ENCODE measurements at places on chromosomes 16 and 17. TPM values are rescaled to one million over a fixed set of nuclear protein-coding genes. Genes with fewer than 3 reads are reported as not detected.

- DNase-seq, result no peak
Measured at GRCh38 chr16:59400830-59401229, 666.7 kb upstream of the GOT2 start.

DNA sequence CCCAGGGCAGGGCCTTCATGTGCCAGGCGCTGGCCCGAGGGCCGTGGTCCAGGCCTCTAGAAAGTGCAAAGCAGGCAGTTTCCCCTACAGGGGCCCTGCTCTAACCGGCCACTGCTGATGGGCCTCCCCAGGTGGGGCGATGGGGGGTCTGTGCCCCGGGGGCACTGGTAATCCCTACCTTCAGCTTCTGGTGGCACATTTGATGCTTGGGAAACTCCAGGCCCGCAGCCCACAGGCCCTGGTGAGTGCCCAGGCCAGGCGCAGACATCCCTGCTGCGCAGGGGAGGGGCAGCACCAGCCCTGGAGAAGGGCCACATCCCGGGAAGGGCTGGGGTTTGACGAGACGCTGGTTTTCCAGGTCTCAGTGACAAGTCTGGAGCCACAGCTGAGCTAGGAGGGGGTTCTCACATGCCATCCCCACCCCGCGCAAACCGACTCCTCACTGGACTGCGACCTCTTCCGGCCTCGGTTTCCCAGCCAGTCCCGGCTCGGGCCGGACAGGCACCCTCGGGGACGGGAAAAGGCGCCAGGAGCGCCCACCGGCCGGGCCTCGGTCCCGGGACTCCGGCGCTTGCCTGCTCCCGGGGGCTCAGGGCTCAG, 1.6 kb downstream of the DOC2B start:
- peak; percentile 18 for DNase-seq

Gene C16orf92
- not detected for total RNA-seq

Gene JPH3
- total RNA-seq, result 0.10 TPM

Gene TP53TG3
- not detected for total RNA-seq

- DNase-seq, result no peak
Measured at GRCh38 chr17:79818026-79818758, 21.0 kb downstream of the CBX4 start.

DNA sequence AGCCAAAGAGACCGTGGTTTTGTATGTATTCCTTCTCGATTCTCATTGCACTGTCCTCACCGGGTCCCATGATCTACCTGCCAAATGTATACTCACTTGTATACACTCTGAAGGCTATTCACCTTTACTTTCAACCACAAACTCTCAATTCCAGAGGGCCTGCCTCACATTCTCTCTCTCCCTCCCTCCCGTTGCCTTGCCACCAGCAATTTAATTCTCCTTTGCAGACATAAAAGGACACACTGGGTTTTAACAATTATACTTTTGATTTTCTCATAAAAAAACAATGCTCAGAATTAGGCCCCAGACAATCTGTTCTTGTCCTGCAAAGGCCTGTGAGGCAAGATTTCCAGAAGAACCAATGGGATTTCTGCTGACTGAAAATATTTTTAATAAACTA, 265.1 kb upstream of the PSMD7 start:
- DNase-seq, result no peak

DNA sequence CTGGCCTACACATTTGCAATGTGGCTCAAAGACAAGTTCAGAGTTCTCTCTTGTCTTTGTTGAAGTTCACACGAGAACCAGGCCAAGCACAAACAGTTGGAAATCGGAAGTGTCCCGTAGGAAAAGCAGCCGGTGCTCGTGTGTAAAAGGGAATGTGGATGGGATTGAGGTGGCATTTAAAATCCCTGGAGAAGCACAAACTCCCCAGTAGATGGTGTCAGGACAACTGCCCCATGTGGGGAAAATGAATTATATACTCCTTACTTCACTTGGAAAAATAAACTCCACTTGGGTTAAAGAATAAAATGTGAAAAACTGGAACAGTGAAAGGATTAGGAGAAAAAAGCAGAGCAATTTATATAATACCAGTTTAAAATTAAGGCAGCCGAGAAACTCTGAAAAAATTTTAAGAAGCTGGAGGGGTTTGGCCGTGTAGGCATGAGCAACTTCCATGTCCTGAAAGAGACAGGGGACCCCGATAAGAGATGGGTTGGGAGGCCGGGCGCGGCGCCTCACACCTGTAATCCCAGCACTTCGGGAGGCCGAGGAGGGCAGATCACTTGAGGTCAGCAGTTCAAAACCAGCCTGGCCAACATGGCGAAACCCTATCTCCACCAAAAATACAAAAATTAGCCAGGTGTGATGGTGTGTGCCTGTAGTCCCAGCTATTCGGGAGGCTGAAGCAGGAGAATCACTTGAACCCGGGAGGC, 28.1 kb downstream of the CBFA2T3 start:
- no peak for DNase-seq

Gene OTOP3
- total RNA-seq, result 1.4 TPM

DNA sequence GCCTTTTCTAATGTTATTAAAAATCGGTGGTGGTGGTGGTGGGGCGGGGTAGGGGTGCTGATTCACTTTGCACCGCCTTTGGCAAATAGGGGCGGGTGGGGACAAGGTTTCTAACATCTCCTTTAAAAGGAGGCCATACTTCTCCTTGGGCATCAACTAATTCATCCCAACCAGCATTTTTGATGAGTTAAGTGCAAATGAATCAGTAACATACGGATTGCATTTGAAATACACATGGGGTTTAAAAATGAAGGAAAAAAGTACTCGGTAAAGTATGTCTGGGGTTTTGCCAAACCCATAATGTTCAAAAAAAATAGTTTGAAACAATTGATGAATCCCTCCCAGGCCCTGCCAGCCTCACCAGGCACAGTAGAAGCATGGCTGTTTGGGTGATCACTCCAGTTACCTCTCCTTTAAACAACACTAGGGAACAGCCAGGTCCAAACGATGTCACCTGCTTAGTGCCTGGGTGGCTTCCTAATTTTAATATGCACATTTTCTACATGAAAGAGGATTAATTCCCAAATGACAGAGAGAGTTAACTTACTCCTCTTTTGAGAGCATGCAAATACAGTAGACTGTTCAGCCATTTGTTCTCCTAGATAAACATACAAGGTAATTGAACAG, 107.2 kb downstream of the ANKFN1 start:
- no peak for DNase-seq

DNA sequence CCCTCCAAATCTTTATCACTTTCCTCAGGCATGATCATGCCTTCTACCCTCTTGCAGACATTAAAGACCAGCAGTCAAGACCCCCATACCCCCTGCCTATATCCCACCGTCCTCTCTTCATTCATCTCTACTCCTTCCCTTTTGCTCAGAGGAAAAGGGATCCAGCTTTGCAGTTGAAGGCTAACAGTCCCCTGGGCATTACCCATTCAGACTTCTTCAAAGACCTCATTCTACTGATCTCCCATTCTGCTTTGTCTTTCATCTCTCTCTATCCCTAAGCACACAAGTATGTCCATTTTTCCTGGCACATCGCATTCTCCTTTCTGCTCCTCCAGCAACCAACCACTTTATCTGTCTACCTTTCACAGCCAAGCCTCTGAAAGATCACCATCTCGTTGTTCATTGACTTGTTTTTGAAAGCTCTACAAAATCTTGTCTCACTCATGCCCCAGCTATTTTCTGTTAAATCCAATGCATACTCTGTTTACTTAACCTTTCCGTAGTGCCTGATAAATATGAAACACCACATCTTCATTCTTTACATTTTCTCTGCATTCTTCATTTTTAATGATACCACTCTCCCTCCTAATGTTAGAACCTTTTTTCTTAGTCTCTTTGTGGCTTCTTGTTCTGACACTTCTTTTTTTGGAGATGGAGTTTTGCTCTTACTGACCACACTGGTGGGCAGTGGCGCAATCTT, 14.1 kb upstream of the LCMT1 start:
- DNase-seq, result no peak

Gene CD300LB
- 0.31 TPM for total RNA-seq

Gene TBC1D28
- not detected for total RNA-seq

DNA sequence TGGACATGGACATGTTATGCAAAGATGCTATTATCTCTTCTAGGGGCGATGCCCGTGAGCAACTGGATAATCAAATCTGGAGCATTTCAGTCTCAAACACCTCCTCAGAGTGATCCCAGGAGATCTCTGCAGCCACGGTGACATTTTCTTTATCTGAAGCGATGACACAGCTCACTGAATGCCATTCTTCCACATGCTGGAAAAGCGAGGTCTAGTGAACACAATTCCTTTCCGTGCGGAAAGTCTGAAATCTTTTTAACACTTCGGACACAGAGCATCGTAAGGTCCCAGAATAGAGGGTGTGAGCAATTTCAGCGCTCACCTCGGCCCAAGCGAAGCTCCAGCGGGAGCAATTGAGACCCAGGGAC, 531 bp upstream of the HASPIN start:
- DNase-seq, result no peak

Gene C17orf100
- total RNA-seq, result 0.72 TPM

GRCh38 chr16:81574168-81574567, 129.6 kb downstream of the CMIP start:
- no peak for DNase-seq

Gene WNK4
- total RNA-seq, result not detected

GRCh38 chr16:25481636-25482035, 210.1 kb upstream of the HS3ST4 start:
- DNase-seq, result no peak

GRCh38 chr17:10638151-10638550, 19.0 kb downstream of the MYH3 start:
- DNase-seq, result no peak

Gene PSMC3IP
- 3.0 TPM for total RNA-seq

- no peak for DNase-seq
Measured at GRCh38 chr17:21304091-21304490, 19.6 kb downstream of the MAP2K3 start.

GRCh38 chr17:74920642-74921025, 2.4 kb downstream of the USH1G start:
- no peak for DNase-seq

- DNase-seq, result no peak
Measured at GRCh38 chr17:4648741-4649140, 7.3 kb upstream of the ALOX15 start.

DNA sequence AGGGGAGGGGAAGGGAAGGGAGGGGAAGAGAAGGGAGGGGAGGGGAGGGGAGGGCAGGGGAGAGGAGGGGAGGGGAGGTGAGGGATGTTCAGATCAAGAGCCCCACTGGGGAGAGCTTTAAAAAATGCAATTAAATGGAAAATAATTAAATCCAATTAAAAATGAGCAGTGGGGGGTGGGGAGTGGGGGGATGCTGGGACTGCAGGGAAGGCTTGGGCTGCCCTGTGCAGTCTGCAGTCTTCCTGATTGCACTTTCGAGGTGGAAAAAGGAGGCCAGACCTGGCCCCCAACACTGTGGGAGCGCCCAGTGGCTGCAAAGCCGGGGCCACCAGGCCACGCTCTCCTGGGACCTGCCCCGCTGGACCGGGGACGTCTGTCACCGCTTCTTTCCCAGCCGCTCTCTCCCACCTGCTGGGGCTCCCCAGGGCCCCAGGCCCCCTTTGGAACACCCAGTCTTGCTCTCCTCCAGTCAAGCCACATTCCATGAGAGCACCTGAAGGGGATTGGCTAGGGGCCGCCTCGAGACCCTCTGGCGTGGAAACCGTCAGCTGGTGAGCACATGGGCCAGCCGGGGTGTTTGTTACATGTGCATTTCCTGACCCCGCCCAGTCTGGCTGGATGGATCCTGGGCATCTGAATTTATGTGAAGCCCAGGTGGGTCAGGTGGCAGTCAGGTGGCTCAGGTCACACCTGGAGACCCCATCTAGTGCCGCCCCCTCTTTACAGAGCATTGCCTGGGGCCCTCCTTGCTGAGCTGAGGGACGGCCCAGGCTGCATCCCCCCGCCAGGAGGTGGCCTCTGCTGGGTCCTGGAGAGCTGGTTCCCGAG, 37.6 kb upstream of the CBFA2T3 start:
- no peak for DNase-seq

Gene OR3A2
- 0.31 TPM for total RNA-seq

DNA sequence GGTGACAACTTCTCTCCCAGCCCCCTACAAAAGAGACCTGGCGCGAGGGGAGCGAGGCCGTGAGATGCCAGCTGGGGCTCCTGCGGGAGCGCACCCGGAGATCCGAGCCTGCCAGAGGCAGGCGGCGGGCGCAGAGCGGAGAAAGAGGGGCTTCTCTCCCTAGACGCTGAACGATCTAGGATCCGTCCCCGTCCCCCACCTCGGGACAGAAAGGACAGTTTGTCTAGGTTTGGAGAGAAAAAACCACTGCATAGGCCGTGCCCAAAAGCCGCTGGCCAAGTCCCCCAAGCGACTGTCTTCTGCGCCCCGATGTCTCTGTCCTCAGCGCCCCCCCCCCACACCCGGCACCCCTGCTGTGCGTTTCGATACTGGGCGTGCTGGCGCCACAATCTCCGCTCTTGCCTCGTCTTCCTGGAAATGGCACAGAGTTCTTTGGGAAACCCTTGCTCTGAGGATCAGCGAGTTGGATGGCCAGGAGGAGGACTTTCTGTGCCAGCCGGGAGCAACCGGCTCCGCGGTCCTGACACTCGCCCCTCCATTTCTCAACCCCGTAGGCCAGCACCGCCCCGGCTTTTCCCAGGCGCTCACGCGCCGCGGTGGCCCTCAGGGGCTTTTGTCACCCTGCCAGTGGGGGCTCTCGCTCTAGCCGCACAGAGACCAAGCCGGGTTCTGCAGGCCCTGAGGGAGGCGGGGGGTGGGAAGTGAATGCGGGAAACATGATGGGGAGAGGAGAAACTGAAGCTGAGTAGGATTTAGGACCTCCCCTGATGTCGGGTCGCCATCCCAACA, 1.0 kb downstream of the SSTR2 start:
- no peak for DNase-seq
